ENCODE measurements at places on chromosomes 5 and 9.

- DNase-seq: no peak
Measured at GRCh38 chr5:59125011-59125961, 542.4 kb downstream of the RAB3C start.

GRCh38 chr9:114643001-114643400, 14.6 kb downstream of the TEX53 start:
- DNase-seq: no peak

GRCh38 chr9:26746357-26747072, 146.1 kb downstream of the CAAP1 start:
- DNase-seq: no peak

- no peak for DNase-seq
Measured at GRCh38 chr5:72597456-72597948, 90.3 kb upstream of the ZNF366 start.

- no peak for DNase-seq
Measured at GRCh38 chr9:123660691-123661466, 269.0 kb downstream of the DENND1A start.

DNA sequence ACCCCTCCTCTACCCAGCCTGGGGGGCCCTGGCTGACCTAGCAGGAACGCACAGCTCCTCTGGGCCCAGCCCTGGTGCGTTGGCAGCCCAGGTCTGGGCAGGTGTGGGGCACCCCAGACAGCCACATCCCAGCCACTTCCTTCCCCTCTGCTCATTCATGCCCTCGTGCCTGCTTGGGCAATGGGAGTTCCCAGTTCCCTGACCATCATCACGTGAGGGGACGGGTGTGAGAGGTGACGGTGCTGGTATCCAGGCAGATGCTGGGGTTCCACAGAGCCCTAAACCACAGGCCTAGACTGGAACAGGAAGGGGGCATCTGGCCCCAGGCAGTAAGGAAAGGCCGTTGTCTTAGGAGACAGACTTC, 8.4 kb downstream of the RALGDS start:
- no peak for DNase-seq

DNA sequence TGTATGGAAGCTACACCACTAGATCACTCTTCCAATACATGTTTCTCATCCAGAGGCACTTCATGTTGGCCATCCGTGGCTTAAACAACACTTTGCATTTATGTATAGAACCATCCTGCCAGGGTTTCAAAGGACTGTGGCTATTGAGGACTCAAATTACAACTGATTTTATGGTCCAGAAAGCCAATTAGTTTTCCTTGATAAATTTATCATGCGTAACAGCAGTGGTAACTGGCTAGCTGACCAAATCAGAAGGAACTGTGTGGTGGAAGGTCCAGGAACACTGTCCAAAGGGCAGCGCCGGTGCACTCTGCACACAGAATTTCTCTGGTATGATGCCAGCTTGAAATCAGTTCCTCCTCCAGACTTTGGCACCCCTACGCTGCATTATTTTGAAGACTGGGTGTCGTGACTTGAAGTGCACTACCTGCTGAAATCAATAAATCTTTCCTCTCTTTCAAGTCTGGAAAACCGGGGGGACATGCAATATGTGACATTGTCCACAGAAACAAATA, 69.3 kb upstream of the TMEM252 start:
- DNase-seq: no peak

DNA sequence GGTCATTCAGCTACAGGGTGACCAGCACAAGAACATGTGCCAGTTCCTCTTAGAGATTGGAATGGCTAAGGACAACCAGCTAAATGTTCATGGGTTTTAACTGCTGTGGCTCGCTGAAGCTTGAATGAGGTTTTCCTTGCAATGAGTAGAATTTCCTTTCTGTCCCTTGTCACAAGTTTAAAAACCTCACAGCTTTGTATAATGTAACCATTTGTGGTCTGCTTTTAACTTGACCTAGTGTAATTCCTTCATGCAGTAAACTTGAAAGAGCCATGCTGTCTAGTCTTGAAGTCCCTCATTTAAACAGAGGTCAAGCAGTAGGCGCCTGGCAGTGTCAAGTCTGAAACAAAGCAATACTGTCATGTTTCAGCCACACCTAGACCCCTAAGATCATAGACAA, 181.3 kb upstream of the DMRT1 start:
- no peak for DNase-seq

- DNase-seq: no peak
Measured at GRCh38 chr9:112048924-112049691, 126.0 kb downstream of the SUSD1 start.

- no peak for DNase-seq
Measured at GRCh38 chr9:69895659-69896058, 75.0 kb downstream of the CFAP95 start.
